ENCODE measurements at places on chromosomes 6 and 20. TPM values are rescaled to one million over a fixed set of nuclear protein-coding genes. Genes with fewer than 3 reads are reported as not detected.
A peak's percentile ranks its signal among the peaks of the same experiment; 100 is the strongest.

GRCh38 chr6:44478158-44478557, 90.7 kb downstream of the CDC5L start:
- DNase-seq, result no peak

GRCh38 chr20:3843490-3843889, 3.1 kb upstream of the MAVS start:
- peak; percentile 83 for DNase-seq

GRCh38 chr6:125117818-125118217, 35.8 kb upstream of the TPD52L1 start:
- no peak for DNase-seq

Gene BTN1A1
- total RNA-seq, result not detected

Gene SLC24A3
- total RNA-seq, result not detected

Gene SCGN
- not detected for total RNA-seq

Gene HEY2
- total RNA-seq, result not detected

Measured in K562 (cell line).